ENCODE measurements at places on chromosomes 1 and 21. TPM values are rescaled to one million over a fixed set of nuclear protein-coding genes. Genes with fewer than 3 reads are reported as not detected.

The DCAF8 gene
- 71.9 TPM for total RNA-seq

The DCST2 gene
- total RNA-seq = 0.36 TPM

The FAM167B gene
- total RNA-seq = 0.34 TPM

The RIMKLA gene
- under 0.01 TPM for total RNA-seq

The FASLG gene
- not detected for total RNA-seq

The TMEM82 gene
- total RNA-seq = not detected

The IBA57 gene
- total RNA-seq = 2.7 TPM

The SPRR4 gene
- not detected for total RNA-seq

The SEMA4A gene
- 3.8 TPM for total RNA-seq
